Activated T-helper 1 cell treated with Interleukin-2 at 50 U/mL for 16 hours (primary cell): ENCODE measurements at places on chromosomes 5 and 9.
A peak's percentile ranks its signal among the peaks of the same experiment; 100 is the strongest.

- DNase-seq: no peak
These were observed 6.7 kb upstream of the ZCCHC10 start for GRCh38 chr5:133032852-133033742.

GRCh38 chr5:161047024-161047423 lies 195.0 kb upstream of the ATP10B start:
- DNase-seq: no peak

- no peak for DNase-seq
These were observed 41.3 kb upstream of the OLFM1 start for GRCh38 chr9:135045928-135046738.

DNA sequence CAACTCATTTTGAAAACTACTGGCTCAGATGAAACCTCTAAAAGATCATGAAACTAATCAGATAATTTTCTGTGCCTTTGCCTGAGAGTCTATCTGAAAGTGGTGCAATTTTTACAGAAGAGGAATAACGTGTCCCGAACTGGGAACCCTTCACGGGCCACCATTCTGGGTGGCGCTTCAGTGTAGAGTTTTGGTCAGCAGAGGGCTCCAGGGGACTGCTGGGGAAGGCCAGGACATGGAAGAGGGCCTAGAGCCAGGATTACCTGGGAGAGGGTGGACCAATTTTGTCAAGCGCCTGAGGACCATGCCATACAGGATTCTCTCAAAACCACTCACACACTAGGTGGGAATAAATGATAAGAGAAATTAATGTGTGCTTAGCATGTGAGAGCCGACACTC lies 49.7 kb upstream of the PLEKHG4B start:
- no peak for DNase-seq

DNA sequence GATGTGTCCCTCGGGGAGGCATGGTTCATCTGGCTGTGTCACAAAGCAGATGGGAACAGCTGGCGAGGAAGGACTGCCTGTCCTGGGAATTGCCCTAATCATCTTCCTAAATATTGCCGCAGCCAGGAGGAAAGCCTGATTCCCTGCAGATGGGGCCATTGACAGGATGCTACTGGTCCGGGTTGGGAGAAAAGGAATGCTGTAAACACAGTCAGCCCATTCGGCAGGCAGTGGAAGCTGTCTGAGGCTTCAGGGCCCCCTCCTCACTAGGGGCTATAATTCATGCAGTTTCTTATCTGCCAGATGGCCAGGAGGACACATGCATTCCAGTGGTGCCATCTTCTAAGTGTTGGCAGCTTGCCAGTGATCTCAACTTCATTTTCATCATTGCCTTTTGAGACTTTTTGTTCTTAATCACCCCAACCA lies 110.3 kb downstream of the KCNIP1 start:
- no peak for DNase-seq

- no peak for DNase-seq
These were observed 3.5 kb upstream of the KCNN2 start for GRCh38 chr5:114358329-114358728.

GRCh38 chr5:30279237-30279636 lies 914.2 kb upstream of the CDH6 start:
- DNase-seq: no peak

- DNase-seq: no peak
These were observed 5.8 kb upstream of the BICD2 start for GRCh38 chr9:92770360-92770995.

DNA sequence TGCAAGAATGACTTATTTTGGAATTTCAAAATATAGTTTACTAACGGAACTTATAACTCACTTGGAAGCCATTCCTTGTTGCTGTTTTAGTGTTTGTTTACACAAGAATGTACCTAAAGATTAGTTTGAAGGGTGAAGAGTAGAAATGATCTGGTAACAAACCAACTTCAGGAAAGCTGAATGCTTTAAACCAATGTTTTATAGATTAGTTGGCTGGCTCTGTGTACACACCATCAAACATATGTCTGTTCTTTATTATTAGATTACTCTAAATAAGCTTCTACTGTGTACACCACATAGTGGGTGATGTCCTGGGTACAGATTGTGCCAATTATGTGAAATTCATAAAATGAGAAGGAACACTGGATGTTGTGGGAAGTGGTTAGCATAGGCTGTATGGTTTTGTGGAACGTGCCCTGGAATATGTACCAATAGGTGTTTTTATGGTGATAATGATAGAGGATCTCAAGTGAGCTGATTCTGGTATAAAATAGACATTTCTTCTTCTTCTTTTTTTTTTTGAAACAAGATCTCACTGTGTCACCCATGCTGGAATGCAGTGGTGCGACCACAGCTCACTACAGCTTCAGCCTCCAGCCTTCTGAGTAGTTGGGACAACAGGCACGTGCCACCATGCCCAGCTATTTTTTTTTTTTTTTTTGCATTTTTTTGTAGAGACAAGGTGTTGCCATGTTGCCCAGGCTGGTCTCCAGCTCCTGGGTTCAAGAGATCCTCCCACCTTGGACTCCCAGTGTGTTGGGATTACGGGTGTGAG lies 109.3 kb upstream of the DHFR start:
- DNase-seq: no peak

GRCh38 chr5:6820851-6821479 lies 107.7 kb downstream of the TENT4A start:
- no peak for DNase-seq

- no peak for DNase-seq
These were observed 1.3 kb downstream of the NR2F1-AS1 start for GRCh38 chr5:93579692-93580062.

GRCh38 chr5:85293145-85293785 lies 908.6 kb upstream of the EDIL3 start:
- DNase-seq: no peak

- no peak for DNase-seq
These were observed 33.8 kb downstream of the KDM3B start for GRCh38 chr5:138386290-138386689.

DNA sequence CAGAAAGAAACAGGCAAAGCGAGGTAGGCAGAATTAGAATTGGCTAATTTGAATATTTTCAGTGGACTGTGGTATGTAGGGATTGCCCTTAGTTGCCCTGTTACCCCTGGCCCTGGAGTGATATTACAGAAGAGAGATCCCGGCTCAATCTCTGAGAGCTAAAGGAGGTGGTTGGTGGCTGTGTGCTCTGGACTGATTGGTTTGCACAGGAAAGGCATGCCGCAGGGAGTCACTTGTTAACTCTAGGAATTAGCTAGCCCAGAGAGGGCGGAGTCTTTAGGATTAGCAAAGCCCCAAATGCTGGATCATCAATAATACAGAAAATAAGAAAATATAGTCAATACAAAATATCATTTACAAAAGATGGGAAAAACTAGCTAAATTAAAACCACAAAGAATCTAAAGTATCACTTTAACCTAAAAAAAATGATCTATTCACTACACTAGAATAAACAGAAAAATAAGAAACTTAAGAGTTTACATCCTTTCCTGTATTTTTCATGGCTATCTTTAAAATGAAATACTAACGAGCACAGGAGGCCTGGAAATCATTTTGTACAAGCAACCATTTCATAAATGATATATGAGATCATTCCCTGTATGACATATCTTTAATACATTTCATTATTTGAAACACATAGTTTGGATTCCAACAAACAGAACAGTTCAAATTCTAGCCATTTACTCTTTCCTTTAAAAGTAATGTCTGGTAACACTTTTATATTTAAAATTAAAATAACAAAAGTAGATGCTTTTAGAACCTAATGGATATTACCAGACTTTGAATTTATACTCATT lies 71.1 kb downstream of the GNAQ start:
- DNase-seq: no peak

DNA sequence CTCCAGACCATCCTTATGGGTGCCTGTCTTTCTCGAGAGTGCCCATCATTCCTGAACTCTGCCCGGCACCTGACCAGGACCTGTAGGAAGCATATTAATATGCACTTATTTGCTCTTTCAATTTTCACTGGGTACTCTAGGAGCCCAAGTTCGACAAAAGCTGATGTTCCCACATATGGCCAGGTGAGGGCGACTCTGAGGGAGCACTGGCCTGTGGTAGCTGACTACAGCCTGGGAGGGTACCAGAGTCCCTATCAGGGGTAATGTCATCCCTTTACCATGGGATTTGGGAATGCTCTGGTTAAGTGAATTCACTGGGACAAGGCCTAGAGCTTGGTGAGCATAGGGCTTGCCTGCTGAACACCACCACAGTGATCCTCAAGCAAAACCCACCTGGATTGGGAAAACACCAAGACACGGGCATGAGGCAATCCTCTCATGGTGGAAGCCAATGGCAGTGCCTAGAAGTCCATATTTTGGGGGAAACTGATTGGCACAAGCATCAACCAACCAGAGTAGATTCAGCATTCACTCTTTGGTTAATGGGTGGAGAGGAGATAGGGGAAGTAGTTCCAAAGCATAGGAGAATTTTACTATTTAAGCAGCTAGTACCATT lies 112.2 kb downstream of the MTX3 start:
- DNase-seq: no peak

DNA sequence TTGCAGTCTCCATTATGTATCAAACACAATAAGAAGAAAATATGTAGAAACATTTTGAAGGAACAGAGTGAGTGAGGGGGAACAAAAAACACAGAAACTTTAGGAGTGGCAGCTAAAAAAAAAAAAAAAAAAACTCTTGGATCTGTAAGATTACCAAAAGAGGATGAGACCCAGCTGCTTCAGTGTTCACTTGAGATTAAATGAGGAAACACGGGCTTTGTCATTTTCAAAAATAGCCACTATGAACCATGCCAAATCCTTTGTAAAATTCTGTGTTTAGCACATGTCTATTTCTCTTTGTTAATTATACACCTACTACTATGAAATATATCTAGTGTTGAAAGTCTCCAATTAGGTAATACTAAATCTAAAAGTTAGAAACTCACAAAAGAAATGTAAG lies 485.9 kb downstream of the EFNA5 start:
- no peak for DNase-seq

- DNase-seq: no peak
These were observed 700.2 kb downstream of the IRX1 start for GRCh38 chr5:4295663-4296339.

- no peak for DNase-seq
These were observed 5.9 kb upstream of the FAM78A start for GRCh38 chr9:131282175-131282574.

DNA sequence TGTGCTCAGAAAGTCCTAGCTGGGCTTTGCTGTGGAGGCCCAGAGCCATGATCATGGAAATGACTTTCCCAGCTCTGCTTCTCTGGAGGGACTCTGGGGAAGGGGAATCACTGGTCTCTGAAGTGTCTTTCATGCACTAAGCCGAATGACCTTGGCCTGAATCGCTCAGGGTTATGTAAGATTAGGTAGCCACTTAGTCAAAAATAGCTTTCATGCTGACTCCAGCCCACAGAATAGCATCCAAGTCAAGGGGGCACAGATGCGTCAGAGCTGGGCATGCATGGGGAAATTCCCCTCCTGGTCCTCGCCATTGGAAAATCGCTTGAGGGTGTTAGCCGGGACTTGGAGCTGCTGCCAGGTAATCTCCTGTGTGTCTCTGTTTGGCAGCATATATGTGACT lies 36.1 kb upstream of the PPARGC1B start:
- no peak for DNase-seq

- no peak for DNase-seq
These were observed 290.5 kb downstream of the SLF1 start for GRCh38 chr5:94908889-94909480.

- peak; percentile 26 for DNase-seq
These were observed at the start of gene ACSL6 for GRCh38 chr5:132011622-132012343. ACSL6 (minus strand) TSS chr5:132011658; CDS start chr5:132011553, 105 bp downstream.

DNA sequence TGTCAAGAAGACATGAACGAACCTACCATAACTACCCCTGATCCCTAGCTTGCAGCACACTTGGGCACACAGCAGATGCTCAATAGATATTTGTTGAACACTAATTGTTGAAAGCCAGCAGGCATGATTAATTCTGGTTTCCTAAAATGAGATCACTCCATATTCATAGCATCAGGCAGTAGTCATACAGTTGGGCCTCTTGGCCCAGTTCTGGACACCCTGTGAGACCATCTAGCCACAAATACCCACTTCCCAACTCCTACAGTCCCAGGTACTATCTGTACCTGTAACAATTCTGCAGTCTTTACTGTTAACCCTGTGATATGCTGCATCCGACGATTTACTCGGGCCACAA lies 24.2 kb downstream of the P4HA2 start:
- no peak for DNase-seq

DNA sequence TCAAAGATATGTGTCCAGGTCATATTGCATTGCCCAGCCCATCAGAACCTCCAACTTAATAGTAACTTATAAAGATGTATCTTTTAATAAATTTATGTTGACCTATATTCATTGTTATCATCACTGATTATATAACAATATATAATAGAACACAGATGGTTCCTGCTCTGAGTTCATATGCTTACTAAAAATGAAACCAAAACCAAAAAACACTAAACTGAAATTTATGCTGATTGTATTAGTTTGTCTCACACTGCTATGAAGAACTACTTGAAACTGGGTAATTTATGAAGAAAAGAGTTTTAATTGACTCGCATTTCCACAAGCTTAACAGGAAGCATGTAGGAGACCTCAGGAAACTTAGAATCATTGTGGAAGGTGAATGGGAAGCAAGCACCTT lies 462.5 kb upstream of the TYRP1 start:
- no peak for DNase-seq

DNA sequence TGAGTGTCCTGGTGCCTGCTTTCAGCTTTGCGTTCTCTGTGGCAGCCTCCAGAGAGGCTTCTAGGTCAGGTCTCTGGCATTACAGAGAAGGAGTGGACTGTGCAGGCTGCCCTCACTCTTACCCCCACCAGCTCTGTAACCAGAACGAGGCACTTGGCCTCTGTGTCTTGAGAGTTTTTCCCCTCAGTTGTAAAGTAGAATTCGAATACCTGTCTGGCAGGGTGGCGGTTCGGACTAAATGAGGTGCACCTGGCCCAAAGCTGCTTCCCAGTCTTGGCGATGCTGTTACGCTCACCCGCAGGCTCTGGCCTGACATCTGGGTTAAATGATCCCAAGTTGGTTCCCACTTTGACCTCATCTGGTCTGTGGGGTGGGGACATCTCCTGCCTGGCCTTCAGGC lies 40.1 kb downstream of the FAM78A start:
- no peak for DNase-seq

GRCh38 chr5:177439518-177440053 lies 7.0 kb upstream of the PRR7 start:
- no peak for DNase-seq

- no peak for DNase-seq
These were observed 197.4 kb upstream of the ISL1 start for GRCh38 chr5:51185850-51186329.

DNA sequence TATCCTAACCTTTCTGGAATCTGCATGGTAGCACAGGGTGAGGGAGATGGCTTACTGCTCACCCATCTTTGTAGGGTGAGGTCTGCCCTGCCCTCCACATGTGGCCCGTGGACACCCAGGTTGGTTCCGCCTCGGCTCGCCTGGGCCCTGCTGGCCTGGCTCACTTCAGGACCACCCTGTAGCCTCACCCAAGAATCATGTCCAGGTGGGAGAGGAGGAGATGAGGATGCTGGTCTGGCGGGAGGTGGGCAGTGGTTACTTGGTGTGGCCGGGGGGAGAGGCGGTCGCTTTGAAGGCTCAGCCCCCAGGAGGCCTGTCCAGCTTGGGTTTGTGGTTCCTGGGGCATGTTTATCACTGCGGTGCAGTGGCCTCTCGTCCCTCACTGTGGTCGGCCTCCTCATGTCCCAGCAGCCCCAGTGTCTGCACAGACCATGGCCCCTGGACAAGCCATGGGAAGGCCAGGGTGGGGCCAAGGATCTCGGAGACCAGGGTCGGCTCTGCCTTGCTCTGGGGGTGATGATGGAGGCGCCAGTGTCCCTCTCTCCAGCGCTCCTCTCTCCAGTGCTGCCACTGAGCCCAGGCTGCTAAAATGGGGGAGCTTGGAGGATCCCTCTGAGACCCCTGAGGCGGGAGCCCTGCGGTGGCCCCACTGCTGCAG lies 4.6 kb downstream of the OBP2B start:
- no peak for DNase-seq

GRCh38 chr5:24646915-24647314 lies 2.1 kb upstream of the CDH10 start:
- no peak for DNase-seq
